ENCODE measurements at places on chromosomes 1 and 21.
A peak's percentile ranks its signal among the peaks of the same experiment; 100 is the strongest.

GRCh38 chr1:43034195-43034658, 75.6 kb upstream of the SLC2A1 start:
- no peak for DNase-seq

DNA sequence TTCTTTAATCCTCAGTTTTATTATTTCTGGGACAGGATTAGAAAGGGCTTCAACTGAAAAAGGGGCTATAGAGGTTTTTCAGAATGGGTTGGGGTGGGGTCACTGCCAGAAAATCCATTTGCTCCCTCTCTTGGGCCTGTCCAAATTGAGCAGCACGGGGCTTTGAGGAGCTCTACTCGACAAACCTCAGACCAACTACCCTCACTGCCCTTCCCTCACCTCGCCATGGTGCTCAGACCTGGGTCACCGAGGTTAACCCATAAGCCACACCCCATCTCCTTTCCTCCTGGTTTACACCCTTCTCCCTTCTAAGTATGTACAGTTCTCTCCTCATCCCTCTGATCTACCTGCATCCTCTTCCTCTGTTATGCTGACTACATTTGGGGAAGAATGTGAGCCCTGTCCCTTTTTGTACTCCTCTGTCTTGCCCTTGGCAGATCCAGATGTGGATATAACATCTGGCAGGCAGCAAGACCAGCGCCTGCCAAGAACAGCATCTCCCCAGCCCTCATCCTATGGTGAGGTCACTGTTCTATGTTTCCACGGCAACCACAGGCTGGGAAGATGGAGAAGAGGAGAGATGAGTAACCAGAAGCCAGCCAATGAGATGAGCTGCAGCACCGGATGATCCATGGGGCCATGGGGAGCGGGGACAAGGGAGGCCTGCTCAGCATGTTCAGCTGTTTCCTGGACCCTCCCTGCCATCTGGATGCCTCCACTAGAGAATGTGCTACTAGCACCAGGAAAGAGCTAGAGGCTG, 3.7 kb upstream of the FABP3 start:
- DNase-seq = peak; percentile 91

GRCh38 chr21:45791562-45792418, 148.3 kb downstream of the PCBP3 start:
- DNase-seq = no peak

DNA sequence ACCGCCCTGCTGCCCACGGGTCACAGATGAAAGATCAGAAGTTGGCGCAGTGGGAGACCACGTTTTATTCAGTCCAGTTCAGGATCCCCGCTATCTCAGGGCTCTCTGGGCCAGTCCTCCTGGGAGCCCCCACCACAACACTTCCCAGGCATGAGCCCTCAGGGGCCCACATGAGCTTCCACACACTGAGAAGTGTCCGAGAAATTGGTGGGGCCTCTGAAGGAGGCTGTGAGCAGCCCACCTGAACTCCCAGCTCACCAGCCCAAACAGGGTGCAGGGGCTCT, 12.1 kb downstream of the TRIM46 start:
- no peak for DNase-seq

DNA sequence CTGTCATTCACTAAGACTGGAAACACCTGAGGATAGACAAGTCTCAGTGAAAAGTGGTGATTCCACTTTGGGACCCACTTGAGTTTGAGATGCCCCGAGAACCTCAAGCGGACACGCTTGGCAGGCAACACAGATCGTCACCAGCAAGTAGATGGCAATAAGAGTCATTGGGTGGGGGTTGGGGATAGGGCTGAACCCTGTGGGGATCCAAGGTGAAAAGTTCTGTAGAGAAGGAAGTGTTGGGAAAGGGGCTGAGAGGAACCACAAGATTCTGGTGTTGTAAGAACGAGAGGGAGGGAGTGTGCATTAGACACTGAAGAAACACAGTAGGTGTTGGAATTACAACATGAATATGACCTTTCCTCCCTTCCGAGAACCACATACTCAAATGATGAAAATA, 45.4 kb upstream of the TDRD10 start:
- DNase-seq = no peak

- no peak for DNase-seq
Observed at GRCh38 chr1:19210772-19211549, 895 bp upstream of the UBR4 start.

Data from stomach (tissue), 19 donors.